Cardiac septum (tissue), 1 donor: ENCODE measurements at places on chromosomes 4 and X. TPM values are rescaled to one million over a fixed set of nuclear protein-coding genes. Genes with fewer than 3 reads are reported as not detected.

Gene SCML1
- 8.2 TPM for total RNA-seq

DNA sequence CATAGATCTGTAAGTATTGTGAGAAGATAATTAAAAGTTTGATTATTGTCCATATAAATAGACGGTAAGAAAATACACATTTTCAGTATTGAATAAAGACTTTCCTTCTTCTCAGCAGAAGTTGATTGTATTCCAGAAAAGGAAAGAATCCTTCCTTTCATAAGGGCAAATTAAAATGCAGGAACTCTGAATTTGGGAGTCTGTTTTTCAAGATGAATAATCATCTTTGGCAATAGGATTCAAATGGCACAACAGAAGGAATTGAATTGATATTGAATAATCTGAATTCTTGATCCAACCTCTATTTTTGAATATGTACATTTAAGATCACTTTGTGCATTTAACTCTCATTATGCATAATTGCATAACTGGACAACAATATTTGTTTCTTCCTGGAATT, 149.3 kb downstream of the DMD start:
- no peak for DNase-seq

GRCh38 chrX:16207634-16208033, 40.4 kb downstream of the MAGEB17 start:
- DNase-seq: no peak

GRCh38 chr4:151227731-151228130, 49.2 kb upstream of the PRSS48 start:
- DNase-seq: peak; percentile 81

Gene TAF7L
- total RNA-seq: not detected

Gene HELT
- total RNA-seq: not detected

DNA sequence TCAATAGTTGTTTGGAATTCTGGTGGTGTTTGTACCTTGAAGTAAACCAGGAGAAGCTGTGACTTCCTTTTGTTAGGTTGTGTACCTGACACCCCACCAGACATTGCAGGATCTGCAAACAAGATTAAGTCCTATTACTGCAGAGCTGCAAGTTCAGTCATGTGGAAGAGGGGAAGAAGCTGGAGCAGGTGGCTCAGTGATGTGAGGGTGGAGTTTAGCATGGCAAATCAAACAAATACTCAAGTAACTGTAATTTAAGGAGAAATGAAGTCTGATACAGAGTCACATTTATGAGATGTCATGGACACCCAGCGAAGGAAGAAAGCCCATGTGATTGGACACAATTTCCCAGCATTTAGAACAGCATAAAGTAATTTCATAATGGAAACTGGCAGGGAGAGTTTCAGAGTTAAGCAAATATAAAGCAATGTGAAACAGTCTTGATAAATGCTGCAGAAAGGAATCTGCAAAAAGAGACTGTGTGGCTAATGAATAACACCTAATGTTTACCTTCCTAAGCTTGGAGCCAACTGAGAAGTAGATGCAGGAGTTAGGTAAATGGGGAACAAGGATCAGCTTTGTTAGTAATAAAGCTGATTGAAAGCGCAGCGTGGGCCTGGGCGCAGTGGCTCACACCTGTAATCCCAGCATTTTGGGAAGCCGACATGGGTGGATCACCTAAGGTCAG, 249.1 kb downstream of the GBA3 start:
- DNase-seq: no peak

DNA sequence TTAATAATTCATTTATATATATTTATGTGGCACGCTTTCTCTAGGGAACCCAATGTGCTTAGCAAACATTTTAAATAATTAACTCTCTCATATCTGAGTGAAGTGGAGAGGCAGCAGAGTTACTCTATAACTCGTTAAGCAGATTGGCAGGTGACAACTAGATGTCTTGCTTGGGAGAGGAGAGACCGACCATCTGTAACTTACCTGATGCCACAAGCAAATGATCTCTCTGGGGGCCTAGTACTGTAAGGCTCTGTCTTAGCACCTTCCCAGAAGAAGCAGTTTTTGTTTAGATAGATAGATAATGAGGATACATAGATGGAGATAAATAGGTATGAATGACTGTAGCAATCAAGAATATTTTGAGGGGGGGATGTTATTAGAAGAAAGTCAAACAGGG, 11.9 kb upstream of the SEL1L3 start:
- DNase-seq: no peak

Gene UGT2B10
- not detected for total RNA-seq

DNA sequence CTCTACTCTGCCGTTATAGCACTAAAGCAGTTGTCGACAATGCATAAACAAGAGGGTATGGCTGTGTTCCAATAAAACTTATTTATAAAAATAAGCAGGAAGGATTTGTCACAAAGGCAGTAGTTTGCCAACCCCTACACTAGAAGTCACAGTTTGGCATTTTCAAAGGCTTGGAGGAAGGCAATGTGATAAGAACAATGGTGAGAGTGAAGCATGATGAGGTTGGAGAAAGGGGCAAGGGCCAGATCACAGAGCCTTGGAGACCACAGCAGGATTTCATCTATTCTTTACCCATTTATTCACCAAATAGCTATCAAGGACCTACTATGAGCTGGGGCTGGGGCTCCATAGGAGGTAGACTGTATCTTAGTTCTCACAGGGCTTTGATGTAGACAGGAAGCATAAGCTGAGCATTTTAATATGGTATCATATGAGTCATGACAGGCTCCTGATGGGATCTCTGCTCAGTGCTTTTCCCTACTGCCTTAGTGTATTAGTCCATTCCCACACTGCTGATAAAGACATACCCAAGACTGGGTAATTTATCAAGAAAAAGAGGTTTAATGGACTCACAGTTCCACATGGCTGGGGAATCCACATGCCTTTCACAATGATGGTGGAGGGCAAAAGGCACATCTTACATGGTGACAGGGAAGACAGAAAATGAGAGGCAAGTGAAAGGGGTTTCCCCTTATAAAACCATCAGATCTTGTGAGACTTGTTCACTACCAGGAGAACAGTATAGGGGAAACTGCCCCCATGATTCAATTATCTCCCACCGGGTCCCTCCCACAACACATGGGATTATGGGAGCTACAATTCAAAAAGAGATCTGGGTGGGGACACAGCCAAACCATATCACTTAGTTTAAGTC, 58.9 kb downstream of the PPM1K start:
- DNase-seq: no peak

DNA sequence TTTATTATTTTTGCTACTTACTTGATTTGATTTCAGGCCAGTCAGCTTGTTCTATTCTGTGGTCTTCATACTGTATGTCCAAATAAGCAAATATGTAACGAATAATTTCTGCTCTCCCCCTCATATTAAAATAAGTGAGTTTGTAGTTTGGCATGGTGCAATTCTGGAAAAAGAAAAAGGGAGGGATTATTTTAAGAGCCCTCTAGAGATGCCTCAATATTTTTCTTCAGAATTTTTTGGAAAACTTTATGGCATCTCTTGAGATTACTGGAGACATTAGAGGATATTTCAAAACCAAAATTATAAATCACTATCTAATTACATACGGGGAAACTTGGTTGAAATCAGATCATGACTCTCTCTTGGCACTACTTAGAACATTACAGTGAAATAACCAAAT, 8.2 kb downstream of the HPGDS start:
- DNase-seq: no peak

DNA sequence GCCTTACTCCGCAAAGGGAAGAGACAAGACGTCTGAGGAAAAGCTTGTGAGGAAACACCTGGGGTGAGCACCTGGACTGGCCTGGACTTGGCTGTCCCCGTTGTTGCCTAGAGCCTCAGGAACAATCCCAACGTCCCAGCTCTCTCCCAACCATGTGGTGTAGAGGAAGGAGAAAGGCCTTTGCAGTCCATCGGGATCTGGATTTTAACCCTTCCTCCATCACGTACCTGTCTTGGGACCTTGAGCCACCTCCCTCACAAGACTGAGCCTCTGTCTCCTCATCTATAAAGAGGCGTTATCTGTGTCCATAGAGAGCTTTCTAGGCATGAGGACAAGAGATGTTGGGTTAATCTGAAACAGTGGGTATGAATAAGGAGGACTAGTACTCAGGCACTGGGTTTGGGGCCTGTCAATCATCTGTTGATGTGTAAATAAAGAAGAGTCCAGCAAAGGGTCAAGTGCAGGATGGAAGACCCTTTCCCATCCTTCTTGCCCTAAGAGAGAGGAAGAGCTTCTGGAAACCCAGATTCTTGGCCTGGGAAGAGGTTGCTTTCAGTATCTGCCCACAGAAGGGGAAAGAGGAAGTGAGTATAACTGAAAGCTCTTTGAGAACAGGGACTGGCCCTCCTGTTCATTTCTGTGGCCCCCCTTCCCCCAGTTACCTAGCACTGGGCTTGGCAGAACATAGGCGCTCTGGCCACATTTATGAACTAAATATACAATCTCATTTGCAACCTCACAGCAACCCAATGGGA, 137.1 kb downstream of the PJA1 start:
- DNase-seq: peak; percentile 36

- no peak for DNase-seq
Observed at GRCh38 chr4:14264437-14264836, 636.9 kb upstream of the BOD1L1 start.

Gene PHKA1
- total RNA-seq: 5.8 TPM

DNA sequence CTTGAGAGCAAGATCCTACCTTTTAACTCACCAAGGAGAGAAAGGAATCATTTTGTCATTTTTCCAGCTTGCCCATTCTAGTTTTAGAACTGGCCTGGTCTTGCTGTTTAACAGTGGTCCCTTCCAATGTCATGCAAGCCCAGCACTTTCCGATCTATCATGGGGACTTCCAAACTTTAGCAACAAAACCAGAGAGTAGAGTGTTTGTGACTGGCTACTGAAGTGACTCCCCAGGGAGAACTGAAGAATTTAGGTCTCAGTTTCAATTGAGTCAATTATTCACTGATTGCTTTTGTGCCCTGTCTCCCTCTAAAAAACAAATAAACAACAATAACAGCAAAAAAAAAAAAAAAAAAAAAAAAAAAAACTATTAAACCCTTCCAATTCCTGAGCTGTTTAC, 108.3 kb downstream of the LHFPL1 start:
- no peak for DNase-seq

GRCh38 chrX:105267167-105267566, 46.7 kb upstream of the TEX13A start:
- DNase-seq: no peak

DNA sequence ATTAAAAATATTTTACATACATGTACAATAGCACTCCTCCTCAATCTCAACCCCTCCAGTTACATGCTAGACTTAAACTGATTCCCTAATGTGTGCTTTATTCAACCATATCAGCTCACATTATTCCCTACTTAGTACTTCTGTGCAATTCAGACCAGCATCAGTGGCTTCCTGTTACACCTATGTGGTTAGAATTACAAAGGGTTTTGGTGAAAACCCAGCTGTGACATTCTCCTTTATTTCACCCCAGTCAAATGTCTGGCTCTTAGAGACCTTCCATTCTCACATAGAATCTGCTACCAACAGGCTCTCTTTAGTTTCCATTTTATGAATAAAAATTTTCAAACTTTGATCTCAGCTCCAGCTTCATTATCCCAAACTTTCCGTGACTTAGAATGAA, 85.2 kb upstream of the SLC7A11 start:
- no peak for DNase-seq

Gene PCYT1B
- 0.27 TPM for total RNA-seq

- no peak for DNase-seq
Observed at GRCh38 chr4:101695176-101695575, 95.4 kb upstream of the BANK1 start.

- no peak for DNase-seq
Observed at GRCh38 chrX:87727620-87728019, 210.0 kb downstream of the KLHL4 start.

DNA sequence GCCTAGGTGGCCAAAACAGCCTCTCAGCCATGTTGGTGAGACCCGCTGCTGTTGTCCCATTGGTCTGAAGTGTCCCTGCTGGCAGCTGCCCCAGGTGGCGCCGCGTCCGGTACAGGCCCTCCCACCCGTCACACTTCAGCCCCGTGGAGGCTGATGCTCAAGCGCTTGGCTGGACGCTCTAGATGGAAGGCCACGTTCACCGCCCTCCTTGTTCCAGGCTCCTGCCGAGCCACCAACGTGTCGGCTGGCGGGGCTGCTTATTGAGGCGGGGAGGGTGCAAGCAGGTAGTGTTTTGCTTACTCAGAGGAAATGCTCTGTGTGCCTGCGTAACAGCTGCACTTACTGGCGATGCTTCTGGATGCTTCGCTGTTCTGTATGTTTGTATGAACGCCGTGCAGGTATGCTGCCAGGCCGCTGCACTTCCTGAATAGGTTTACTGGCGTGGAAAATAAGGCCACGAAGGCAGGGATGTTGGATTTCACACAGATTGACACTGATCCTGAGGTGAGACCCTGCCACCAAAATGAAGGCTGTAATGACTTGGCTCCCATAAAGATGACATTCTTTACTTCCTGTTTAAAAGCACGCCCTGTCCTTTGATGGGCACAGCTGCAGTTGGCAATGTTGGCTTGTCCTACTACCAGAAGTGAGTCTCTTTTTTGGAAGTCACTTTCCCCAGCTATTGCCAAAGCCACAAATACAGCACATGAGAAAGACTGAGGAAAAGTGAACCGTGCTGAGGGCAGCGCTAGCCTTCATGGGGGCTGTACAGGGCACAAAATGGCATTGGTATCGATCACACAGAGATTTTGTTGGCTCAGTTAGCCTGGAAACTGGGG, 21.0 kb upstream of the CLCN4 start:
- DNase-seq: peak; percentile 67

DNA sequence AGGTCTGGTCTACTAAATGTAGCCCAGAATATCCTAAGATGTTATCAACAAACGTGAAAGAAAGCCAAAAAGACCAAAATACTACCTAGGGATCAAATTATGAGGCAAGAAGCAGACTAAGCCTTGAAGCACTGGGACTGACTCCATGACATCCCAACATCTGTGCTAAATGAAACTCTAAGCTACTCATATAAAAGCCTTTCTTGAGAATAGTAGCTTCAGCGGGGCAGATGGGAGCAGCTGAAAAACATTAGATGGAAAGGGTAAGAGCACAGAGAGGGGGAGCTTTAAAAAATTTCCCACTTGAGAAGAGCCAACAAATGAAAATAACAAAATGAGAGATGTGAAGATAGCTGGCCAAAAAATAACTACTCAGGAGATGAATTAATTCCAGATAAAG, 81.7 kb downstream of the MAD2L1 start:
- no peak for DNase-seq

DNA sequence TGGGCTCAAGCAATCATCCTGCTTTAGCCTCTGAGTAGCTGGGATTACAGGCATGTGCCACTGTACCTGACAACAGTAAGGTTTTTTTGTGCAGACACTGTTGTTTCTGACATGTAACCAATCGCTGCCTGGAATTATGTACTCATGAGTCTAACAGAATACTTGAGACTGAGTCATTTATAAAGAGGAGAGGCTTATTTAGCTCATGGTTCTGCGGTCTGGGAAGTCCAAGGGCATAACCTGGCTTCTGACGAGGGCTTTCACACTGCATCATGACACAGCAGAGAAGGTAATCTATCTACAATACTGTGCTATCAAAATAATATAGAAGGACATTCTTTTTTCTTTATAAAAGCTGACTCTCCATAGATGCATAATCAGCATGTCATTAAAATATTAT, 115.5 kb upstream of the STOX2 start:
- DNase-seq: no peak

Gene ZFYVE28
- 4.4 TPM for total RNA-seq

GRCh38 chr4:185036842-185037241, 18.6 kb downstream of the HELT start:
- no peak for DNase-seq
